ENCODE measurements at places on chromosomes 6 and 20.

DNA sequence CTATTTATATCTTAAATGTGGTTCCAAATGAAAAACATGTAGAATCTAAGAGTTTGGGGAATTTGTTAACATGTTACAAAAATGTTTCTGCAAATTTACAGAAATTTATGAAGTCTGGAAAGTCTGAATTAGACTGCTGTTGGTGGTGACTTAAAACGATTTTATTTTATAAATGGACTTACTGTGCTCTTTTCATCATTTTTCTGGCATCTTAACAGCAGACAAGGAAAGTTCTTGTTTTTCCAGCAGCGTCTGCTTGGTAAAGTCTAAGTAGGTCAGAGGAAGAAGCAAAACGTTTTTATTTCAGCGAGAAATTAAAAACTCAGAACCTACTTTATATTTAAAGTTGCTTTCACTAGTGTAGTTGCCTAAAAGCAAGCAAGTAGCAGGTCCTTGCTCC is 48.6 kb upstream of the COL9A1 start:
- no peaks in the 10 kb centered on the region for H3K36me3 ChIP-seq
- no peak overlapping the region for H3K4me3 ChIP-seq
- DNase-seq = no peak
- H3K27me3 ChIP-seq = no peaks in the 10 kb centered on the region

GRCh38 chr6:132972971-132973370 is 158.6 kb downstream of the RPS12 start:
- no peaks in the 10 kb centered on the region for H3K36me3 ChIP-seq
- peaks cover 42% of the 10 kb centered on the region for H3K4me1 ChIP-seq
- H3K27ac ChIP-seq = peak overlapping the region; percentile 97
- H3K27me3 ChIP-seq = no peaks in the 10 kb centered on the region
- peak; percentile 40 for DNase-seq
- H3K4me3 ChIP-seq = peak overlapping the region; percentile 45

- no peak overlapping the region for H3K27ac ChIP-seq
- peaks cover 30% of the 10 kb centered on the region for H3K36me3 ChIP-seq
- no peak for DNase-seq
- H3K4me3 ChIP-seq = no peak overlapping the region
These were observed 42.1 kb downstream of the VAPB start for GRCh38 chr20:58431134-58431533.

GRCh38 chr6:39451831-39452230 is 129.3 kb upstream of the KCNK16 start:
- H3K27me3 ChIP-seq = no peaks in the 10 kb centered on the region
- H3K27ac ChIP-seq = no peak overlapping the region
- H3K4me1 ChIP-seq = no peaks in the 10 kb centered on the region

- no peak overlapping the region for H3K4me3 ChIP-seq
- no peaks in the 10 kb centered on the region for H3K4me1 ChIP-seq
- peak; percentile 49 for DNase-seq
- no peaks in the 10 kb centered on the region for H3K36me3 ChIP-seq
- H3K27ac ChIP-seq = no peak overlapping the region
These were observed 41.8 kb upstream of the FOXO3 start for GRCh38 chr6:108518714-108519576.

- H3K36me3 ChIP-seq = no peaks in the 10 kb centered on the region
- no peak for DNase-seq
- no peak overlapping the region for H3K4me3 ChIP-seq
- no peaks in the 10 kb centered on the region for H3K27me3 ChIP-seq
- peak overlapping the region; percentile 52 for H3K27ac ChIP-seq
These were observed 318.8 kb downstream of the BCKDHB start for GRCh38 chr6:80425089-80425823.

GRCh38 chr20:1489764-1490436 is 1.3 kb downstream of the SIRPB2 start:
- no peaks in the 10 kb centered on the region for H3K36me3 ChIP-seq
- peaks cover 4% of the 10 kb centered on the region for H3K27me3 ChIP-seq
- no peak for DNase-seq
- no peak overlapping the region for H3K27ac ChIP-seq
- no peaks in the 10 kb centered on the region for H3K4me1 ChIP-seq
- H3K4me3 ChIP-seq = no peak overlapping the region

DNA sequence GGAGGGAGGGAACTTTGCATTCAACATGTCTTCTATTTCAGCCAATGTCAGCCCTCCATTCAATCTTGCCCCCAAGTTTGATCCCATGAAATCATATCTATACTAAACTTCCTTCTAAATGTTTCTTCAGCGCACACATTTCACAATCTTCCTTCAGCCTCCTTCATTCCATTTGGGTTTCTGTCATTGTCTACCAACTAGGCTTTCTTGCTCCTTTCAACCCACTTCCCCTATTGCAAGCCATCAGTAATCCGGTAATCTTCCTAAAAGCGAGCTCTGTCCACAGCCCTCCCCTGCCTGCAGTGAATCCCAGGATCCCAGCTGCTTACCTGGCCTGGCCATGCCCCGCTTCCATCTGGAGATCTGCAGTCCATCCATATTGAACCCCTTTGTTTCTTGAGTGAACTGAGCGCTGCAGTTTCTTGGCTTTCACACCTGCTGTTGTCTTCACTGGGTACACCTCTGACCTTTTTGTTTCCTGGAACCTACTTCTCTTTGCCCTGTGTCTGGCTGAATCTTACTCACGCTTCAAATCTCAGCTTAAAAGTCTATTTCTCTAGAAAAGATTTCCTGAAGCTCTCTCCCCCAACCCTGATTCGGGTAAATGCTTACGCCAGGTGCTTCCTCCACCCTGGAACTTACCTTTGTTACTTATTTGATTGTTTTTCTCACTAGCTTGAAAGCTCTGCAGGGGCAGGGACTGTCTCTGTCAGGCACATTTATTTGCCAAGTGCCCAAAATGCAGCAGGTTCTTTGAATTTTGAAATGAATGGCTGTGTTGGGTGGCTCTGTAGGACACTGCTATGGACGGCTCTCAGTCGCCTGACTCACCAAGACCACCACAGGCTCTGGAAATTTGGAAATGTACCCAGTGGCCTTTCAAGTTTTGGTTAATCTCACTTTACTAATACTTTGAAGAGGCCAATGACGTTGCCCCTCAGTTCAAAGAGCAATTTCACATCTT is 50.3 kb downstream of the ADTRP start:
- H3K36me3 ChIP-seq = no peaks in the 10 kb centered on the region
- no peak overlapping the region for H3K27ac ChIP-seq
- DNase-seq = no peak
- no peak overlapping the region for H3K4me3 ChIP-seq
- H3K27me3 ChIP-seq = no peaks in the 10 kb centered on the region
- H3K4me1 ChIP-seq = no peaks in the 10 kb centered on the region

DNA sequence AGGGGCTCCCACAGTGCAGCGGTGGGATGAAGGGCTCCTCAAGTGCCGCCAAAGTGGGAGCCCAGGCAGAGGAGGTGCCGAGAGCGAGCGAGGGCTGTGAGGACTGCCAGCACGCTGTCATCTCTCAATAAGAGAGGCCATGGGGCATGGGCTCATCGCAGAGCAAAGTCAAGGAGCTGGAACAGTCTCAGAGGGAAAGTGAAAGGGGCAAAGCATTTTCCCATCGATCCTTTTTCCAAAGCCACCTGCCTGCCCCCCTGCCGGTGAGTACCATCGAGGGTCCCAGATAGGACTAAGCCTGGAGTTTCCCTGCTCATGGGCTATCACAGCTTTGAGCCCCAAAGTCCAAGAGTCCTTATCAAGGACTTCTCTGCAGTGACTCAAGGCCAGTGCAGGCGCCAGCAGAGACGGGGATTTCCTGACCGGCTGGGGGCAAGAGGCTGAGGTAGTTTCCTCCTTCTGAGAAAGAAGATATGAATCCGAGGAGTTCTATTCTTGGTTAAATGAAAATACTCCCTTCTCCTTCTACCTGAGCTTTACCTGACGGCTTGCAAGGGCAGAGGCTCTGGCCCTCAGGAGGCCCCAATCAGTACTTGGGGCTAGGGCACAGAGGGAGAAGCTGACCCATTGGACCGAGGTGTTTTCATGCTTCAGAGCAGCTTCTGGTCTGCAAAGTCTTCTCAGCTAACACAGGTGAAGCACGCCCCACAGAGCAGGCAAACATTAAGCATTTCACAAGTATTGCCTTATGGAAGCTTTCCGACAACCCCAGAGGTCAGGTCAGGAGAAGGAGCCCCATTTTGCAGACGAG is 22.6 kb downstream of the ETV7 start:
- H3K27me3 ChIP-seq = no peaks in the 10 kb centered on the region
- H3K27ac ChIP-seq = no peak overlapping the region
- no peak overlapping the region for H3K4me3 ChIP-seq
- H3K4me1 ChIP-seq = peaks cover 13% of the 10 kb centered on the region
- H3K36me3 ChIP-seq = no peaks in the 10 kb centered on the region

DNA sequence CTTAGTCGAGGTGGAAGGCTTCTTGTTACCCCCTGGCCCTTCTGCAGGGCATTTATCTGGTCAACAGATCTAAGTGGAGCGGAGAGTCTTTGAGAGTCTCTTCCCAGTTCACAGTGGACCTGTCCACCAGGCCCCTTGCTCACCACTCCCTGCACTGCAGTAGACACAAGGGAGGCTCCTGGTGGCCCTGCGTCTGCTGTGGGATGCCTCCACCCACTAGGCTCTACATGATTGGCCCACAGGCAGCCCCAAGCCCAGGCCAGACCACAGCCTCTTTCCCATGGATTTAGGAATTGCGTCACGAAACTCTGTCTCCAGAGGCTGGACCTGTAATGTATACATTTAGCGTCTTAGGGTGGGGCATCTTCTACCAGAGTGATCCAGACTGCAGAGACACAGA is 28.4 kb downstream of the TBC1D7 start:
- H3K27me3 ChIP-seq = no peaks in the 10 kb centered on the region
- no peaks in the 10 kb centered on the region for H3K36me3 ChIP-seq
- no peak overlapping the region for H3K27ac ChIP-seq
- no peaks in the 10 kb centered on the region for H3K4me1 ChIP-seq

DNA sequence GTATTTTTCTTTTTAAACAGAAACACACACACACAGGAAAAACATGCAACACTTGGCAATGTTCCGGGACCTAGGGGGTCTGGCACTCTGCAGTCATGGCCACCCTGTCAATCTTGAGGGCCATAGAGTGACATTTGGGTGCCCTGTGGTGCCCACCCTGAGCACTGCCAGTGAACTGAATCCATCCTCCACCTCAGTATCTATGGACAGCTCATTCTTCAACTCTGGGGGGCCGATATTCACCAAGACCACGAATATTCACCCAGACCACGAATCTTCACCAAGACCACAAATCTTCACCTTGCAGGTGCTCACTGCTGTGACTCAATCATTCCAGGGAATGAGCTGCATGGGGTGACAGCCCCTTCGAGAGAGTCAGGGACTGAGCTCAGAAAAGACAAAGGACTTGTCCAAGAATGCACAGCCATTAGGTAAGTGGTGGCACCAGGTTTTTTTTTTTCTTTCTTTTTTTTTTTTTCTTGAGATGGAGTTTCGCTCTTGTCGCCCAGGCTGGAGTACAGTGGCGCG is 19.1 kb downstream of the SNAI1 start:
- H3K4me3 ChIP-seq = no peak overlapping the region
- no peaks in the 10 kb centered on the region for H3K27me3 ChIP-seq
- DNase-seq = no peak
- H3K27ac ChIP-seq = no peak overlapping the region
- H3K36me3 ChIP-seq = no peaks in the 10 kb centered on the region

DNA sequence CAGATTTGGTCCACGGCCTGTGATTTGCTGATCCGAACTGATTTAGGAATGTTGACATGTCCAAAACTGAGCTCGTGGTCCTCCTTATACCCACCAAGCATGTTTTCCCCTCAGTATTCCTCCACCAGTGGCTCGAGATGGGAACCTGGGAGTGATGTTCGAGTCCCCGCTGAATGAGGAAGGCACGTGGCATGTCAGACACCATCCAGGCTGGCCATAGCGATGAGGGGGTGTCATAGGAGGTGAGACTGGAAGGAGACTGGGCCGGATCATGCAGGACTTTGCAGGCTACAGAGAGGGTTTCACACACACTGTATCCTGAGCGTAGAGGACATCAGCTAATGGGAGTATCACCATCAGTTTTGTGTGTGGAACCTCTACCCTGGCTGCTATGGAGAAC is 78.2 kb downstream of the TOX2 start:
- DNase-seq = no peak
- H3K36me3 ChIP-seq = no peaks in the 10 kb centered on the region
- no peak overlapping the region for H3K4me3 ChIP-seq
- H3K27ac ChIP-seq = no peak overlapping the region
- peaks cover 13% of the 10 kb centered on the region for H3K4me1 ChIP-seq

GRCh38 chr20:53831812-53832211 is 238.2 kb upstream of the ZNF217 start:
- no peak for DNase-seq
- H3K27me3 ChIP-seq = no peaks in the 10 kb centered on the region
- H3K4me3 ChIP-seq = no peak overlapping the region
- no peak overlapping the region for H3K27ac ChIP-seq

GRCh38 chr20:25355866-25356265 is 34.8 kb downstream of the ABHD12 start:
- no peak for DNase-seq
- H3K4me1 ChIP-seq = no peaks in the 10 kb centered on the region
- no peak overlapping the region for H3K27ac ChIP-seq
- H3K27me3 ChIP-seq = no peaks in the 10 kb centered on the region
- no peak overlapping the region for H3K4me3 ChIP-seq
- peaks cover 2% of the 10 kb centered on the region for H3K36me3 ChIP-seq

GRCh38 chr6:167341038-167341583 is 16.2 kb downstream of the TTLL2 start:
- H3K27ac ChIP-seq = no peak overlapping the region
- H3K36me3 ChIP-seq = no peaks in the 10 kb centered on the region
- H3K4me1 ChIP-seq = no peaks in the 10 kb centered on the region
- DNase-seq = no peak
- H3K4me3 ChIP-seq = no peak overlapping the region

DNA sequence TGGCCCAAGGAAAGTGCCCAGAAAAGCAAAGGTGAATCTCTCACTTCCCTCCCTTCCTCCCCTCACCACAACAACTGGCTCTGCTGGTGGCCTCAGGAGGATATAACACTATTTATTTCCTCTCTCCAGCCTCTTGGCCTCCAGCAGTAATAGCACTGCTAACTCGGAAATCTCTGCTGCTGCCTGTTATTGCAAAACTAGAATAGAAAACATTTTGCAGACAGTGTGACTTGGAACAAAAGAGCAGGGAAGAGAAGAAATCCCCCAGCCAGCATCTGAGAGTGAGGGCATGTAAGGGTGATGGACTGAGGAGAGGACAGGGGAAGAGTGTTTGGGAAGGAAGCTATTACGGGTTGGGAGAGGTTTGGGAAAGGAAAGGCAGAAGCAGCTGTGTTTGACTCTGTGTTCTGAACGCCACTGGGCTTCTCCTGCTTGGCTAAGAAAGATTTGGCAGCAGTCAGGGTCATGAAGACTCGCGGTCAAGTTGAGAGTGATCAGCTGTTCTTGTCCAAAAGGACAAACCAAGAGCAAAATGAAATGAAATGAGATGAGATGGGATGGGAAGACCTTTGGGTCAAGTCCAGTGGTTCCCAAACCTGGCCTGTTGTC is 81.0 kb upstream of the SNX9 start:
- DNase-seq = peak; percentile 42
- H3K36me3 ChIP-seq = no peaks in the 10 kb centered on the region
- H3K4me3 ChIP-seq = no peak overlapping the region
- H3K27ac ChIP-seq = peak overlapping the region; percentile 30
